Left ventricle myocardium inferior (tissue), 1 donor: ENCODE measurements at places on chromosomes 5 and 9. TPM values are rescaled to one million over a fixed set of nuclear protein-coding genes. Genes with fewer than 3 reads are reported as not detected.

DNA sequence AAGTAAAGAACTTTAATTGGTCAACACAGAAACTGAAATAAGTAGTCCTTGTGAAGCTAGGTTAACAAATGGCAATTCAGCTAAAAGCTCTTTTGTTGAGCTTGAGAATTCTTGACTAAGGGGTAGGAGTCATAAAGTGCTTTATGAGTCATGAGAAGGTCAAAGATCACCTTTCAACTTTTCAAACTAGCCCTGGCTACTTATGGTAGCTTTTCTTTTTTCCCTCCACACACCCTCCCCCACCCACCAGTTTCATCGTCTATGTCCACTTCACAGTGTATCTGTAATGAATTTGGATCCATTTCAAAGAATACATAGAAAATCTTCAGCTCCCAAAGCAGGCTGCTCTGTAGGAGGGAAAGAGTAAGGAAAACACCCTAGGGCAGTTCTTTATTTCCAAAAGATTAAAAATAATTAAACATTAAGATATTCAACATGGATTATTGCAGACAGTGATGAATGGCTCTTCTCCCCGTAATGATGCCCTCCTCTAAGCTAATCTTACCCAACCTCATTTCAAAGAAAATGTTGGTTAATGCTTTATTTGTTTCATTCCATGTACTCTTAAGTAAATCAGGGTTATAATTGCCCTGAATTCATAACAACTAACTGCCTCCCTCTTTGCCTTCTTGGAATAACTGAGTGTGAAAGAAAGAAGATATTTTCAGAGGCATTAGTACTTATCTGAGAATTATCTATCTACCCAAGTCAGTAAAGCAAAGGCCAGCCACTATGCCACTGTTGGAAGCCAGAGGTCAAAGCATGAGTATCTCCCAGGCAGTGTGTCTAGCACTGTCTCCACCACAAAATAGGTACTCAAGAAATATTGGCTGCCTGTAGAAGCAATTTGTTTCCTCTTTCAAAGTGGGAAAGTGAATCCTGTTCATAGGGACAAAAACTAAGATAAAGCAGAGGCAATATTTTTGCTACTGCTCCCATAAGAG, 290.6 kb downstream of the PIK3R1 start:
- no peaks in the 10 kb centered on the region for H3K36me3 ChIP-seq
- no peak for DNase-seq
- H3K4me1 ChIP-seq: no peaks in the 10 kb centered on the region
- no peak overlapping the region for H3K27ac ChIP-seq
- H3K27me3 ChIP-seq: no peaks in the 10 kb centered on the region
- H3K4me3 ChIP-seq: no peak overlapping the region

DNA sequence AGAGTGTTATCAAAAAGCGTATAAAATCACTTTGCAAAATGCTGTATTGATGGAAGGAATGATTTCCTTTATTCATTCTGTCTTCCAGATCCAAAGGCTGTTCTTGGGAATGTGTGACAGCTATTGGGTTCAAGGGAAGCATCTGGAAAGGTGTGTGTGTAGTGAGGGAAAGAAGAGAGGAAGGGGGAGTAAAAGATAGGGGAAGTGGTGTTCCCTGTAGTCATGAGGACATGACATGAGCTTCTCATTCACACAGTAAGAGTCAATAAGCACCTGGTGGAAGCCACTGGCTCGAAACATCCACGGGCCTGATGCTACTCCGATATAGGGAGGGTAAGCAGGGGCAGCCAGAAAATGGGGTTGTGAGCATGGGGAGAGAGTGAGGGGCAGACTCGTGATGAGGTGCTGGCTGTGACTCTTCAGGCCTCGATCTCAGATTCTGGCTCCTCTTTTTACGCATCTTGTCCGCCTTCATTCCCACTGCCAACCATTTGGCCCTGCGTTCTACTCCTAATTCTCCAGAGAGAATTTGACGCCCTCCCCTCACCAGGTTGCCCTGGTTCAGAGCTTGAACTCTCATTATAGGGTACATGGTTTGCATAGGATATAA, 29.1 kb upstream of the HSPA9 start:
- H3K36me3 ChIP-seq: no peaks in the 10 kb centered on the region
- no peak overlapping the region for H3K27ac ChIP-seq
- H3K4me3 ChIP-seq: no peak overlapping the region
- no peaks in the 10 kb centered on the region for H3K27me3 ChIP-seq

DCAF12 gene
- 16.4 TPM for total RNA-seq

PCDHGA5 gene
- total RNA-seq: 4.9 TPM

PRR7 gene
- 2.1 TPM for total RNA-seq

DNA sequence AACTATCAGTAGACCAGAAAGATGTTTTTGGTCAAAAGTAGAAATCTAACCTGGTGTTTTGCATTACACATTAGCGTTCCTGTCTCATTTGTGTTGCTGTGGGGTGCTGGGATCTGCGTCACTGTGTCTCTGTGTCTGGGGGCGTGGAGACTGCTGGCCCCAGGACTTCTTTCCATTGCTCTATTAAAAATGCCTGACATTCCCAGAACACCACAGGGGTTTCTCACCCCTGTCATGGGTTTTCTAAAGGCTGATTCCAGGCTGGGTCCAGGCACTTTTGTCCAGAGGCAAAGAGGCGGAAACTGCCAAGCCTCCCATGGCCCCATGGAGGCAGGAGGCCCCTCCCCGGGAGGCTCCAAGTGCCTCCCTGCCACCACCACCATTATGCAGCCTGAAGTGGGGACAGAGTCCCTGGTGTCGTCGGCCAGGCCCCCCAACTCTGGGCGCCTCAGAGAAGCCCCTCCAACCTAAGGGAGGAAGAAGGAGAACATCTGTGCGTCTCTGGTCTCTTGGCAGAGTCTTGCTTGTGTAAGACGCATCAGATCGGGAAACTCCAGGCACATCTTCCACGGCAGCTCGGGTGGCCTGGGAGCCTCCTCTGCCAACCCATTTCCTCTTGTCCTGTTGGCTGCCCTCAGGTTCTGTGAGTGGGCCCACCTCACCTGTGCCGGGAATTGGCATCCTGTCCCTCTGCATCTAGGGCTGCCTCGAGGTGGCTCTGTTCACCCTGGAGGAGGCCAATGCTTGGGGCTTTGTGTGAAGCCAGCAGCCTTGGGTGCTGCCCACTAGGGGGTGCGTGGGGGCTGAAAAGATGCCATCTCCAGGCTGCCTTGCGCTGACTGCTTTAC, 13.8 kb upstream of the PLEKHG4B start:
- H3K4me3 ChIP-seq: no peak overlapping the region
- H3K27ac ChIP-seq: no peak overlapping the region
- H3K4me1 ChIP-seq: no peaks in the 10 kb centered on the region
- peak; percentile 49 for DNase-seq
- H3K27me3 ChIP-seq: peaks cover 63% of the 10 kb centered on the region

DNA sequence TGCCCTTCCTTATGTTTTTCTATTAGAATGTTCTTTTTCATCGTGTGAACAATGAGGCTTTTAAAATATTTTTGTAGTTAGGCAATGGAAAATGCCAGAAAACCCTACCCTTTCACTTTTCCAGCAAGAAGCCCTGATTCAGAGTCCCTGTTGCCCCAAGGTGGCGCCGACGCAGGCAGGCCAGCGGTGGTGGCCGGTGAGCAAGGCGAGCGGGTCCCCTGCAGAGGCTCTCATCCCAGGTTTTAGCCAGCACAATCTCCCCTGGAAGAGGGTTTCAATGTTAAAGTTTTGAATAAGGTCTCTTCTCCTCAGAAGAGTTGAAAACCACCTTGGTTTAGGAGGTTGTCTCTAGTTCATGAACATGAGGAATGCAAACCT, 40.8 kb upstream of the CKMT2 start:
- H3K4me1 ChIP-seq: peaks cover 26% of the 10 kb centered on the region
- no peak for DNase-seq
- H3K27me3 ChIP-seq: no peaks in the 10 kb centered on the region
- H3K27ac ChIP-seq: no peak overlapping the region
- no peaks in the 10 kb centered on the region for H3K36me3 ChIP-seq
